Stimulated activated CD4-positive, alpha-beta T cell treated with anti-CD3 and anti-CD28 coated beads, Interleukin-15, amount 100 ng/mL, for 48 hours (primary cell): ENCODE measurements at places on chromosomes 13 and 19.

GRCh38 chr19:45137179-45137761 is 23.5 kb downstream of the NKPD1 start:
- DNase-seq = no peak

DNA sequence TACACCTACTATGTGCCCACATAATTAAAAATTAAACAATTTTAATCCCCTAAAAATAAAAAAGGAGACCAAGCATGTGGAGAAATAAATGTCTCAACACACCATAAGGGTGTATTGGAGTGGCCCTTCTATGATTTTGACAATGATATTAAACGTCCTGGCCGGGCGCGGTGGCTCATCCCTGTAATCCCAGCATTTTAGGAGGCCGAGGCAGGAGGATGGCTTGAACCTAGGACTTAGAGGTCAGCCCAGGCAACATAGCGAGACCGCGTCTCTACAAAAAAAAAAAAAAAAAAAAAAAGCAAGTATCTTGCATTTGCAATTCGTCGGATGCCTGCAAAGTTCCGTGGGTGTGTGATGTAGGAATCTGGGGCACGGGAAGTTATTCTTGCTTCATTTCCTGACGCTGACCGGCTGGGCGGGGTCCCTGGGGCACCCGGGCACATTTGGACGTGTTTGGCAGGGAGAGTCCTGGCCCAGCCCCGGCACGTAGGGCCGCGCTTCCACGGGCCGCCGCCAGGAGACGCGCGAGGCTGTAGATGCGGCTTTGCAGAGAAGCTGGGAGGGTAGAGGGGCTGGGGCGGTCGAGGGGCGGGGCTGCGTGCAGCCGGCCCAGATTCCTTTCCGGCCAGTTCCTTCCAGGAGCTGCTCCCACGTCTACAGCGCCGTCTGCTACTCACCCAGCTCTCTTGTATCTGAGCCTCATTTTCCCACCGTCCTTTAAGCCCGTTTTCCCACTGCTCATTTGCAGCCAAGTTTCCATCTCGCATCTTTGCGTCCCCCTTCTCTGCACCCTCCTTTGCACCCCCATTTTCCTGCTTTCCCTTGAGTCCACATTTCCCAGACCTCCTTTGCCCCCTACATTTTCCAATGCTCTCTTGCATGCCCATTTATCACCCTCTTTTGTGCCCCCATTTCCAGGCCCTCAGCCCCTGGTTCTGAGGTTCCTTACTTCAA is 2.2 kb upstream of the TSPAN16 start:
- peak; percentile 82 for DNase-seq

GRCh38 chr19:18842166-18842565 is 10.4 kb downstream of the UPF1 start:
- DNase-seq = no peak

GRCh38 chr19:11435833-11436313 is 438 bp downstream of the PRKCSH start:
- no peak for DNase-seq

DNA sequence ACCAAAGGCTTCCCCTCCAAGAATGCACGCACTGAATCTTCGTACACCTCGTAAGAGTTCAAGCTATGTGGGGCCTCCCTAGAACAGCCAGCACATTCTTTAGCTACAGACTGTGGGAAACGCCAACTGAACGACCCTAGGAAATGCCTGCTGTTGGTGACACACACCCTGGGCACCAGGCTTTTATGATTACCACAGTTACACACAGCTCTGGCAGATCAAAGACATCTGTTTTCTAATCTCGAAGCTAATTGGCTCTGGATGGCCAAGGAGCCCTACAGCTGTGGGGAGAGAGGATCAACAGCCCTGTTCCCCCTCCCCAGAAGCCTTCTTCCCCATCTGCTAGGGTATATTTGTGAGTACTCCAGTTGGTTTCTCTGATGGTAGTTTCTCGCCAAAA is 123.0 kb downstream of the COL4A1 start:
- DNase-seq = no peak

- DNase-seq = no peak
These were observed 199.6 kb downstream of the KLF5 start for GRCh38 chr13:73258406-73258805.

GRCh38 chr19:58368561-58369360 is 6.2 kb upstream of the ZNF497 start:
- no peak for DNase-seq

DNA sequence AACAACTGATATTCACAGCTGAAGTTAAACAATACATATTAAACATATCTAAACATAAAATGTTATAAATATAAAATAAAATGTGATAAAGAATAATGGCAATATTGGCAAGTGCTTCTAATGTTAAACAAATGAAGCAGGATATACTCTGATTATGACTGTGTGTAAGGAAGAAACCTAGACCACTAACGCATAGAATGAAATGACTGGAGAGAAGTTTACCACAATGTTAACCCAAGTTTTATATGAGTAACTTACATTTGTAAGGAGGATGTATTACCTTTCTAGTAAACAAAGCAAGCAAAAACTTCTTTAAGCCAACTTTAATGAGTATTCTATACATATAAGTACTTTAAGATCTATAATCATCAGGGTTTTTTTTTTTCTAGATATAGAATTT is 43.0 kb downstream of the RB1 start:
- no peak for DNase-seq

- DNase-seq = no peak
These were observed 183.0 kb downstream of the RFC3 start for GRCh38 chr13:34000955-34001354.

DNA sequence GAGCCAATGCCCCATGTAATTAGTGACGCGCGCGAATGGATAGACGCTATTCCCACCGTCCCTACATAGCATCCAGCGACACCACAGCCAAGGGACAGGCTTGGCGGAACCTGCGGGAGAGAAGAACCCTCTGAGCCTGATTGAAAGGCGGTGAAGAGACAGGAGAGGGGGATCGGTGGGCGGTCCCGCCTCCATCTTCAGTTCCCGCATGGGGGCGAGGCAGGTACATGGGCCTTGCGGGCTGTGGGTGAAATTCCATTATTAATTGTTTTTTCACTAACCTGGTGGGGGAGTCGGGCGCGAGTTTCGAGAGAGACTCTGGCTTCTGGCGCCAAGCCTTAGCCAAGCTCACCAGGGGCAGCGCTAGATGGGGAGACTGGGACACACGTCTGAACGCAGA is 8.4 kb upstream of the TEX101 start:
- DNase-seq = no peak

DNA sequence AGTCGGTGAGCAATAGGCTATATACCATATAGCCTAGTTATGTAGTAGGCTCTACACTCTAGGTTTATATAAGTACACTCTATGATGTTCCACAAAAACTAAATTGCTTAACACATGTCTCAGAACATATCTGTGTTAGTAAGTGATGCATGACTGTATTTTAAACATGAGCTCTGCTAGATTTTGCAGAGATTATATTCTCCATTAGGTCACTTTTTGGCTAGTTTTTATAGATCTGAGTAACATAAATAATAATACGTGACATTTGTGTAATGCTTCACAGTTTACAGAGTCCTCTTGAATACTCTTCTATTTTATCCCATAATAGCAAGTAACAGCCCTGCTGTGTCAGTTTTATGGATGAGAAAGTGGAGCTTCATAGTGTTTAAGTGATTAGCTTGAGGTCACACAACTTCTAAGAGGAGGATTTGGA is 47.8 kb downstream of the NDFIP2 start:
- DNase-seq = no peak

DNA sequence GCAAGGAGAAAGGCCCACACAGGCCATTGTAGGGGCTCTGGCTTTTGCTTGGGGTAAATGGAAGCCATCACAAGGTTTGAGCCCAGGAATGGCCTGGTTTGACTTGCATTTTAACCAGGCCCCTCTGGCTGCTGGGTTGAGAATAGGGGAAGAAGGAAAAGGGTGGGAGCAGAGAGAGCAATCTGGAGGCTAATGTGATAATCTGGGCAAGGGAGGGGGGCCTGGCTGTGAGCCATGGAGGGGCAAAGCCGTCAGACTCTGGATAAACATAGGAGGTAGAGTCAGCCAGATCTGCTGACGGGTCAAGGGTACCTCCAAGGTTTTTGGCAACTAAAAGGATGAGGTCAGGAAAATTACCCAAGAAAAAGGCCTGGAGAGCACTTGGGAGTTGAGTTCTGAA is 41.6 kb downstream of the RFX2 start:
- DNase-seq = no peak

DNA sequence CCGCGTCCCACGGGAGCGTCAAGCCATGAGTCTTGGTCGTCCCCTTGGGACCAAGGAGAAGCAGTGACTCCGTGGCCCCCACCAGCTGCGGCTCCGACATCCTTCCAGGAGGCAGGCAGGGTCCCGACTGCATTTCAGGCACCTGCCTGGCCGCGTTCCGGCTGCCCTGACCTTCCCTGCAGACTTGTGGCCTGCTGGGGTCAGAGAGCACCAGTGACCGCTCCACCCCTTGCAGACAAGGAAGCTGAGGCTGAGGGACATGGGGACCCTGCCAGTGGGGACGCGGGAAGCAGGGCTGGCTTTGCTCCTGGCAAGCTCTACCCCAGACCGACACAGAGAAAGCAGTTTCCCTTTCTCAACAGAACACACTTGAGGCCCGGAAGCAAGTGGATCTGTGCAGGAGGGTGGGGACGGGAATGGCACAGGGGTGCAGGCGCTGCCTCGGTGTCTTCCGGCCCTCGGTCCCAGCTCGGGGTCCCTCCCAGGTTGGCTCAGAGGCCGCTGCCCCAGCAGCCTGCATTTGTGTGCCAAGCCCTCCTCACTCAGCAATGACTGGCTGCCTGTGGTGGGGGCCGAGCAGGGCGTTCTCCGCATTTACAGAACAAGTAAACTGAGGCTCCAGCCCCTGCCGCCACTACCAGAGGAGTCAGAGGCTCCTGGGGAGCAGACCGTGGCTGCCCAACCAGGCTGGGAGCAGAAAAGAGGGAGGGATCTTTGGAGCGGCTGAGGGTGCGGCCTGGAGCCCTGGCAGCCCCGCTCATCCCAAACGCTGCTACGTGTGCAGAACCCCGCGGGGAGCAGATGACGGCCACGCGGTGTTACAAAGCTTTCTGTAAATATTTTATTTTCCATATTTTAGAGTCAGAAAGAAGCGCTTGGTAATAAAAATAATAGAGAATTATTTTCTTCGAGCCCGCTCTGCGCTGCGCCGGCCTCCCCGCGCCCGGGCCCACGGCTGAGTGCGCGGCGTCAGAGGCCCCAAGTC is 43.9 kb downstream of the GAS6 start:
- no peak for DNase-seq

DNA sequence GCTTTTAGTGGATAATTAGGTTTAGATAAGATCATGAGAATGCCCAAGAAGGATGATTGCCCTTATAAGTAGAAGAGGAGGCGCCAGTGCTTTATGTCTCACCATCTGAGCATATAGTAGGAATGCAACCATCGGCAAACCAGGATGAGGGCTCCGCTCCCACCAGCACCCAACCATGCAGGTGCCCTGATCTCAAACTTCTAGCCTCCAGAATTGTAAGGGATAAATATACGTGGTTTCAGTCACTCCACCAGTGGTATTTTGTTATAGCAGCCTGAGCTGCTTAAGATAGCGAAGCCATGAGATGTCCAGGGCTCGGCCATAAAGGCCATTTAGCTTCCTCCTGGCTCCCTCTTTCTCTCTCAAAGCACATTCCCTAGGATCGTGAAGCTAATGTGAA is 413.9 kb downstream of the MZT1 start:
- no peak for DNase-seq

DNA sequence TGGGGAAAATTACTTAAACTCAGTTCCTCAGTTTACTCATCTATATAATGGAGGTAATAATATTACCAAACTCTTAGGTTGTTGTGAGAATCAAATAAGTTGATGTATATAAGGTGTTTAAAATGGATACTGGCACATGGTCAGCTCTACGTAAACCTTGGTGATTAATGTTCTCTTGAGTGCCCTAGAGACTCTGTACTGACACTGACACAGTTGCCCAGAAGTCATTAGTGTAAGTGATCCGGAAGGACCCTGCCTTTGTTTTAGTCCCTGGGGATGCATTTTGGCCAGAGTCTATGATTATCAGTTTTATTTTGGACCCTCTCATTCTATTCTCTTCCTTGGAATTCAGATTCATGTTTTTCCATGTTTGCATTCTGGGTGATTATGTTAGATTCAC is 31.9 kb downstream of the CHST8 start:
- DNase-seq = no peak

DNA sequence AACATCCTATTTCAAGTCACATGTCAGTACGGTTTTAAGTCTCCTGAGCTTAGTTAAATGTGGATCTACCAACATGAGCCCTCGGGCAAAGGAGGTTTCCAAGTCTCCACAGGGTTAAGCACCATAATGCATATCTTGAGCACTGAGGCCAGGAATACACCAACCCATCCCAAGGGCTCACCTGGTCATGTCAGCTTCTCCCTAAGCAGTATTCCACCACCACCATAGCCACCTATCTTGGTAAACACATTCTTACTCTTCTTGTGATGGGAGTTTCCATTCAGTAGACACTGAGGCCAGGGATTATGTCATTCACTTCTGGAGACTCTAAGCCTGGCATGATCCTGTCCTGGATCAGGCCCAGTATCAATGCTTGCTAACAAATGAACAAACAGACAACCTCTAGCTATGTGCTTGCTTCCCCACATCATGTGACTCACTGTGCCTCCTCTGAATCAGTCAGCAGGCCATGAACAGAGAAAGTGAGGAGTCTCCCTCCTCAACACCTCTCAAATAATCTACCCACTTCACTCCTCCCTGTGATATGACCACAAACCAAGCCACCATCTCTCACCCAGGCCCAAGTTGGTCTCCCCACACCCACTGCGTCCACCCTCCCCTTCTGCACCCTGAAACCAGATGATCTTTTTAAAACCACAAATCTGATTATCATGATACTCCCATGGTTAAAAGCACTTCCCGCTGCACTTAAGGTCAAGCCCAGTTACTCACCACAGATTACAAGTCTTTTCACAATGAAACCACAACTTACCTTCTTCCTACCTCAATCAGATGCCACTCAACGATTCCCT is 5.8 kb downstream of the PEG3 start:
- DNase-seq = no peak

DNA sequence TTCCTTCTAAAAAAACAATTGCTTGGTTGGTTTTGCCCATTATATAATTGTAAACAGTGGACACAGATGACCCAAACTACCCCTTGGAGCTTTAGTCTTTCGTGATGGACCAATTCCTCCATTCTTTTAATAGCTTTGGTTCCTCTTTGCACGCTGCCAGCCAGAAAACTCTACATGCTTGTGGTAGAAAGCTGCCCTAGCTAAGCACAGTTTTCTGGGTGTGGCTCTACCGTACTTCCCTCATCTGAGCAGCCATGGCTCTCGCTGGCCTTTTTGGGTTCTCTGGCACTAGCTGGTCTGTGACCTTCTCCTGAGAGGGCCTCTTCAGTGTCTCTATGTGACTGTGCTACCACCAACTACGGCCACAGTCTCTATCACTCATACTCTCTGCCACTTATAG is 29.9 kb upstream of the CEBPA start:
- no peak for DNase-seq

DNA sequence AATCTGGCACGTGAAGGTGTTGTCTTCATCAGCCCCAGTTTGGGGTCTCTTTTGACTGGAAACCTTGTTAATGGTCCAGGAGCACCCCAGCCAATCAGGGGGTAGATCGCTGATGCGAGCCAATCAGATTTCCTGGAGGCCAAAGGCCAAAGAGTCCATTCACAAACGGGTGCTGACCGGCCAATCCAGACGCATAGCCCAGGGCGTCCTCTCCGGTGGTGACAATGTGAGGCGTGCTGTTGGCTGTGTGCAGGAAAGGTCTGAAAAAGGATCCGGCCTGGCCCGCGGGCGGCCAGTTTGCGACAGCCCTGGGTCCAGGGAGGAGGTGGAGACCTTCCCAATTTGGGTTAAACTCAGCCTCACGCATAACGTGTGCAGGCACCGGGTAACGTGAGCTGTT is 3.1 kb downstream of the MAST3 start:
- no peak for DNase-seq

- DNase-seq = no peak
These were observed 174.9 kb downstream of the TNFSF13B start for GRCh38 chr13:108444448-108444847.

GRCh38 chr13:41588899-41589298 is 131.5 kb downstream of the RGCC start:
- peak; percentile 30 for DNase-seq
